Suprapubic skin (tissue), 4 donors: ENCODE measurements at places on chromosomes 6 and 20.

DNA sequence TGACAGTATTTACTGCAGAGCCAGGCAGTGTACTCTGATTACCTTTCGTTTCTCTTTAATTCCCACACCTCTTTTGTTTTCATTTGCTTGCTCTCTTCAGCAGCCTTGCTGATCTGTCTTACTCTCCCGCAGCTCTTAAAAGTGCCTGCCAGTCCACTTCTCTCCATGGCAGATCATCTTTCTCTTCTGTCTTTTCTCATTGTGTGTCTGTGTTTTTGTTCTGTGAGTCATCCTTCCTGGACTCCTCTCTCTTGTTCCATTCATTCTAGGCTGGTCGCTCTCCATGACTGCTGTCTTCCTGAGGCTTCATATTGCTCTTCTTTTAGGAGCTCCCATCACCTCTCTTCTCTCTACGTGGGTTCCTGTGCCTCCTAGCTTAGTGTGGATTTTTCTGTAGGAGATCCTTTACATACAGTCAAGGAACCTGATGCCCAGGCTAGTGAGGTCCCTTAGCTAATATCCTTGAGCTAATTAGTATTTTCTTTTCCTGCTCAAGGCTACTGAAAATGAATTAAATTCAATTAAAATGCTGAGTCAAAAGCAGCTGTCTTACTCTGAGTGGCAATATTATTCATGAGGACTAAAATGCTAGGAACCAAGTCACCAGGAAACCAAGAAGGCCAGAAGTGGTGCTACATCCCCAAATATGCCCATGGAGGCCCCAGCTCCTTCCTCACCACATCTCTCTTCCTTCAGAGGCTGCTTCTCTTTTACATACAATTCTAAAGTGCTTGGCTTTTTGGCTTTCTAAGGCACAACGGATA lies 86.1 kb downstream of the SLX4IP start:
- no peak for DNase-seq

DNA sequence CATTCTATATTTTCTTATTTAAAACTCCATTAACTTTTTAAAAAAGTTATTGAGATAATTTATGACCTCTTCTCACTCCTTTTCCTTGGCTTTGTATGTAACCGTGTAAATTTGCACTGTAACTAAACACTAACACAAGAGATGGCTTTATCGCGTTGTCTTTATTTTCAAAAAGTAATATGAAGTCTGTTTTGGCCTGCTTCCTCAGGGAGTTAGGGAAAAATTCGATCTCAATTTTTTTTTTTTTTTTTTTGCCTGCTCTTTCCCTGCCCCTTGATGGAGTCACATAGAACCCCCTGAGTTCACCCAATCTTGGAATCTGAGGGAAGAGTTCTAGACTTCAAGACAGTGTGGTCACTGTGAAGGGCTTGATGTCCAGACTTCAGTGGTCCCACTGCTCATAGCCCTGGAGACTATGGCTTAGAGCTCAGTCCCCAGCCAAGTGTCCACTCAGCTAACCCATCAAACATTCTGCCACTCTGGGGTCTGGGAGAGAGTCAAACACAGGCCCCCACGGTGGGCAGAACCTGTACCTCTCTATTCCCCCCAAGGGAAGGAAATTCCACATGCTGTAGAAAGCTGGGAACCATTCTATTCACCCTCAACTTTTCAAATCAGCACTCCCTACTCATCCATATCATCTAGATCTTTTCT lies 15.7 kb upstream of the TBC1D22B start:
- H3K27ac ChIP-seq: peak overlapping the region; percentile 79
- no peaks in the 10 kb centered on the region for H3K36me3 ChIP-seq
- H3K4me3 ChIP-seq: no peak overlapping the region
- H3K4me1 ChIP-seq: peaks cover 55% of the 10 kb centered on the region
- DNase-seq: no peak

DNA sequence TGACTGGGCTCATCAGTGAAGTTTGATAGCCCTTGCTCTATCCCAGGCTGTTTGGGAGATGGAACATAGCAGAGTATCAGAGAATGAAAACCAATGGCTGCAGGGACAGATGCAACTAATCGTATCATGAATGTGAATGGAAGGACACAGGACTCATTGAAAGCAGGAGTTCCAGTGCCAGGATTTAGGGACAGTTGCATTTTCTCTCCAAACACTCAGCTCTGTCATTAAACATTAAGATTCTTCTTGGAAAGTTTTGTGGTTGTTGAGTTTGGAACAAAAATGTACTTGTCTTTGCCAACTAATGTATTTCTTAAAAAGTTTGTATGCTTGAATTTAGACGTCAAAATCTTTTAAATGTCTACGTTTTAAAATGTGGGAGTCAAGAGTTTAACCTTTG lies 31.0 kb upstream of the GSTA5 start:
- no peaks in the 10 kb centered on the region for H3K36me3 ChIP-seq
- no peak for DNase-seq
- H3K27ac ChIP-seq: no peak overlapping the region
- H3K4me3 ChIP-seq: no peak overlapping the region
- H3K4me1 ChIP-seq: no peaks in the 10 kb centered on the region
- H3K27me3 ChIP-seq: no peaks in the 10 kb centered on the region

DNA sequence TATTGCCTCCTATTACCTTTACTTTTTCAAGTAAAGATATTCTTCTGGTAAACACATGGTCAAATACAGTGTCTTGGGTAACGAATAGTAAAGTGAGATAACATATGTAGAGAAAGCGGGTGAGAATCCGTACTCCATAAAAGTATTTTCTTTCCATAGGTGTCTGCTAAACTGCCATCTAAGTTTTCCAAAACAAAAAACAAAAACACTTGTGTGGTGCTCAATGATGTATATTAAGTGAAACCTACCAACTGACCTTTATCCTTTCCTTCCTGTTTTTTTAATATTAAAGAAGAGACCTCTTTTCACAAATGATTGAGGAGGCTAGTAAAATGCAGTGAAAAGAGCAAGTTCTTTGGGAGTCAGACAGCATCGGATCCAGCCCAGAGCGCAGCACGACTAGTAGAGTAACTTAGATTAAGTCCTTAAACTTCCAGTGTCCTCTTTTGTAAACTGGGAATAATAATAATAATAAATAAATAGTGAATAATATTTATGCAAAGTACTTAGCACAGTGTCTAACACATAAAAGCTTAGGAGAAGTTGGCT lies 437 bp upstream of the CDKAL1 start:
- no peaks in the 10 kb centered on the region for H3K27me3 ChIP-seq
- peaks cover 21% of the 10 kb centered on the region for H3K4me1 ChIP-seq
- no peak for DNase-seq
- peak overlapping the region; percentile 89 for H3K4me3 ChIP-seq
- no peak overlapping the region for H3K27ac ChIP-seq

- H3K4me3 ChIP-seq: no peak overlapping the region
- H3K36me3 ChIP-seq: no peaks in the 10 kb centered on the region
- H3K27ac ChIP-seq: no peak overlapping the region
- H3K27me3 ChIP-seq: no peaks in the 10 kb centered on the region
- no peaks in the 10 kb centered on the region for H3K4me1 ChIP-seq
These were observed 31.3 kb upstream of the KCNK16 start for GRCh38 chr6:39353698-39354315.
